Thymus (tissue), 14 donors: ENCODE measurements at places on chromosomes 7 and 10.

DNA sequence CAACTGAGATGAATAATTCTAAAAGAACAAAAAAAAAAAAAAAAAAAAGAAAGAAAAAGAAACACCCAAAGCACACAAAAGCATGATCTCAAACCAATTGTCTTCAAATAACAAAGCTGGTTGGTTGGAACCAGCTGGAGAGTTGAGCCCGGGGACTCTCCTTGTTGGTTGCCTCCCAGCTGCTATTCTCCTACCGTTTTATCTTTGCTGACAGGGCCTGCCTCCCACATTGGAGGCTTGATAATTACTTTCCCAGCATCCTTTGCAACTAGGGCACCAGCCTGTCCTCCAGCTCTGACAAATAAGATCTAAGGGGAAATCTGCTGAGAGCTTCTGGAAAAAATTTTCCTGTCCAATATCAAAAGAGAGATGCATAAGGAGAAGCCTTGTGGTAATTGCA, 6.8 kb downstream of the PON1 start:
- no peak for DNase-seq

- no peak for DNase-seq
These were observed 3.2 kb downstream of the UBE2H start for GRCh38 chr7:129949292-129950133.

DNA sequence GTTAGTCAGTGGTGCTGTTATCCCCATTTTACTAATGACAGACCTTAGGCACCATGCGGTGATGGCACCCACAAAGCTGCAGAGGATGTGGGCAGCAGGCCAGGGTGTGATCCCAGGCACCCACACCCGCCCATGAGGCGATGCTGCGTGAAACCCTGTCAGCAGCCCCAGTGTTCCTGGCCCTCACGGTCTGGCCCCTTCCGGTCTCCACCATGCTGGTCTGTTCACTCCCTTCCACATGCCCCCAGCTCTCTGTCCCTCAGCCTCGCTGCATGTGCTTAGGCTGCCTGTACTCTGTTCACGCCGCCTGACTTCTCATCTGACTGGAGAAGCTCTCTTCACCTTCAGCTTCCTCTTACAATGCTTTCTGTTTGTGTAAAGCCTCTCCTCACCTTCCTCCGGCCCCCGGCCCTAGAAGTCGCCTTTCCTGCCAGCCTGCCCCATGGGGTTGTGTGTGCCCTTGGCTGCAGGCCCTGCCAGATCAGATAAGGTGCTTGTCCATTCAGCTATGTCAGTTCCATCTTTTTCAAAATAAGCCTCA, 17.6 kb upstream of the ORAI2 start:
- no peak for DNase-seq

DNA sequence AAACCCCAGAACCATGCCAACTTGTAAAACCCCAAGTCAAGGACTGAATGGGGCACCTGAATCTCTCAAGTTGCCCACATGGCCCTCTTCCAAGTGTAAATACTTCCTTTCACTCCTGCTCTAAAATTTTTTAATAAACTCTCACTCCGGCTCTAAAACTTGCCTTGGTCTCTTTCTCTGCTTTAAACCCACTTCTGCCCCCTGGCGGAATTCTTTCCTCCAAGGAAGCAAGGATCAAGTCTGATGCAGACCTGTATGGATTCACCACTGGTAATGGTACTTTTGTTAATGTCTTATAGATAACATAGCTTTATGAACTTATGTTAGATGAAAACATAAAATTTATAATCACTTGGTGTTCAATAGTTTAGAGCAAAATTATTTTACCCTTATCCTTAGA, 33.8 kb downstream of the SLC16A9 start:
- DNase-seq: no peak

DNA sequence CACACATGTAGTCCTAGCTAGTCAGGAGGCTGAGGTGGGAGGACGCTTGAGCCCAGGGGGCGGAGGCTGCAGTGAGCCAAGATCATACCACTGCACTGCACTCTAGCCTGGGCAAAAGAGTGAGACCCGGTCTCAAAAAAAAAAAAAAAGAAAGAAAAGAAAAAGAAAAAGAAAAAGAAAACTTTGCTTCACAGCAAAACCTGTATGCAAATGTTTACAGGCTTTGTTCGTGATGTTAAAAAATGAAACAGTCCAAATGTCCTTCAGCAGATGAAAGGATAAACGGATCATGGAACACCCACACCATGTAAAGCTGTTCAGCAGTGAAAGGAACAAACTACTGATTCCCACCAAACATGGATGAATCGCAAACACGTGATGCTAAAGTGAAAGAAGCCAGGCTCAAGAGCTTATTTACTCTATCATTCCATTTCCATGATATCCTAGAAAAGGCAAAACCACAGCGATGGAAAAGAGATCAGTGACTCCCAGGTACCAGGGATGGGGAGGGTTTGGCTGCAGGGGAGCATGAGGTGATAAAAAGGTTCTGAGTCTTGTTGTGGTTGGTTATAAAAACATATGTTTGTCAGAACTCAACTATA, 15.1 kb downstream of the LRRC20 start:
- DNase-seq: no peak

GRCh38 chr10:15719899-15720634, at the start of gene ITGA8:
ITGA8 (minus strand) TSS chr10:15719922; CDS start chr10:15719771, 151 bp downstream.
- DNase-seq: no peak

DNA sequence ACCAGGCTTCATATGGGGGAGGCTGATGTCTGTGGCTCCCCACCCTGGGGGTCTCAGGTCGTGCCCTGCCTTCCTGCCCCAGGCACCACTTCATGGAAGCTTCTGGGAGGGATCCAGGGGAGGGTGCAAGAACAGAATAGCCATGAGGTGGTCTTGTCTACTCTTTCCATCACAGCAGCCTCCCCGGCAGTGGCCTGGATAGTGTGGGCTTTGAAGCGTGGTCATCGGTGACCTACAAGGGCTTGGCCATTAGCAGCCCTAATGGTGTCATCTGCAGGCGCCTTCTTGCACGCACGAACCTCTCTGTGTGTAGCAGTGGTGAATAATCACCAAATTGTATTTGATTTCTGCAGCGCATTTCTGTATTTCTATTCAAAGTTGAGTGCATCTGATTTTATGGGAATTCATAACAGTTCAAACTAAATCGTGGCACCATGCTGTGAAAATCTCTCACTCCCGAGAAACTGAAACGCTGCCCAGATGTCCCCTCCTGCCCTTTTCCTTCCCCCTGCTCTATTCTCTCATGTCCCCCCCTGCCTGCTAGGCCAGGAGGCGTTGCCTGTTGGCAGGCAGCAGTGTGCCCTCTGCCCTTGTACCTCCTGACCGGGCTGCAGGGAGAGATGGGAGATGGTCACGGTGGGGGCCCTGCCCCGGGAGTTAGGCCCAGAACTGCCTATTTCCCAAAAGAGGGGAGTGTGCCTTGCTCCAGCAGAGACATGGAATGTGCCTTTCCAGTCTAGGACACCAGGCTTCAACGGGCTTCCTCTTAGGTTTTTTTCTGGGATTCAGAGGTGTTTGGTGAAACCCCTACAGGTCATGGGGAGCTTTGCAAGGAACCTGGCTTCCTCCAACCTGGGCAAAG, 34.8 kb downstream of the CDH23 start:
- DNase-seq: no peak

DNA sequence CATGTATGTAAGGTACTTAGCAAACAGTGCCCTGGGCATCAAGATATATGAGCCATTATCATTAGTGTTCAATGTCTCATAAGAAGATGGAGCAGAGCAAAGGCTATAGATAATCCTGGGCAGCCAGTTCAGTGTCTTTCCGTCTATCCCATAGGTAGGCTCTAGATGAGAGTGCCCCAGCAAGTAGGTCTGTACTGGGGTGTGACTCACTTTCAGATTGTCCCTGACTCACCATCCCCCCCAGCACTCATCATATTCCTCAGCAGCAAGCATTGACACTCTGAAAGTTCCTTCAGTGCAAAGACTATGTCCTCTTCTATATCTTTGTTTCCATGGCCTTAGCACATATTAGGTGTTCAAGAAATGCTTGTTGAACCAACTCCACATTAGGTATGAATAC, 20.0 kb upstream of the FAM204A start:
- DNase-seq: no peak

GRCh38 chr7:81094952-81095351, 176.1 kb upstream of the SEMA3C start:
- no peak for DNase-seq

DNA sequence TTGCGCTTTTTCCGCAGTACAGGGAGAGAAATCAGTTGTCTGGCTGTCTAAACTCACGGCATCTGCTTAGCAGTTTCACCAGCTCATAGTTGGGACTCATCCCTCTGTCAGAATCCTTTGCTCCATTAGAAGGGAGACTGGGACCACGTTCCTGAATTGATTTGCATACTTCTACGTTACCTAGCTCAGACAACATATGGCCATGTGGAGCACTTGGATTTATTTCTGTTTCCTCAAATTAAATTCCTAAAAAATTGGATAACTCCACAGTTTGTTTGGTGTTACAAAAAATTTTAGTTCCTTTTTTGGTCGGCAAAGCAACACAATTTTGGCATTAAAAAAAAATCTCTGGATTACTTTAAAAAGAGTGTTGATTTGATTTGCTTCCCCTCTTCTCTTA, 614.0 kb downstream of the AUTS2 start:
- DNase-seq: no peak

- DNase-seq: no peak
These were observed 2.5 kb upstream of the TMEM26 start for GRCh38 chr10:61455656-61456055.

DNA sequence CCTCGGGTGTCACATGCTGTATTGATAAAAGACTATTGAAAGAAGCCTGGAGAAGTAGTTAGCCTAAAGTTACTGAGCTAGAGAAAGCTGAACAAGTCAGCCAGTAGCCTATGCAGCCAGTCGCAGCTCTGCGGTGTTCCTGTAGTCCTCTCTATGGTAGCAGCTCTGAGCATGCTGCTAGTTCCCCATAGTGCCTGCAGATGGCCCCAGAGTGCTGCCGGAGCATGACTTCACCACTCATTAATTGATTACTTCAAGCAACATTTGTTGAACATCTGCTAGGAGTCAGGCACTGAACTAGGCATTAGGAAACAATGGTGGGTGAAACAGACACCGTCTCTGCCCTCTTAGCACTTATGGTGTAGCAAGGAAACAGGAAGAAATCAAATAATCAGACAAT, 422.7 kb downstream of the SORCS3 start:
- DNase-seq: no peak

DNA sequence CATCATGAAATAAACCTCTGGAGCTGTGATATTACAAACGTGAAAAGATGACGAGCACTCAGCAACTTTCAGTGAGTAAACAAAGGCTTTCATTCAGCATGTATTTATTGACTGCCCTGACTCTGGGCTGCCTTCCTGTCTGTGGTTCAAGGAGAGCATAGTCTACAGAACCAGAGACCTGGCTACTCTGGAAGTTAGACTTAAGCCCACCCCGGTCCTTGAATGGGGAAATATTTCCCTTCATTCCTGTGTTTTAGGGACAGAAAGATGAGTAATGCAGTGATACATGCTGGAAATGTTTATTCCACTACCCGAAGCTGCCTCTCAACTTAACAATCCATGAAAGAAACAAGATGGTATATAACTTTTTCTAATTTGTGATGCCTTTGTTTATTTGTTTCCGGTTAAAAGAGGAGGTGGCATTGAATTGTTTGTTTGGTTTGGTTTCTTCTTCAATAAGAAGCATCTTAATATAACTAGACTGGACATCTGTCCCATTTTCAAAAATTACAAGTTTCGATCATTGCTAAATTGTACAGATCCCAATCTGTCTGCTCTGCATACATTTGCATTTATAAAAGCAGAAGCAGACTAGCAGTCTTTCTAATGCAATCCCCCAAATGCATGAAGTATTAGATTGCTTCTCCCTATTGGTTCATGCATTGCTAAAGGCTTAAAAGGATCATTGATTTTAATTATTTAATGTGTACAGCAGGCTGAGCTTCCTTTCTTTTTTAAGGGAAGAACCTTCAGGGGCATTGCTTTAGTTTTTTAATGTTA, 57.7 kb downstream of the TRUB1 start:
- no peak for DNase-seq
